ENCODE measurements at places on chromosomes 12 and 14.

- no peak for DNase-seq
Measured at GRCh38 chr12:2333491-2334195, 280.9 kb downstream of the CACNA1C start.

GRCh38 chr12:58079806-58080205 lies 138.4 kb downstream of the ATP23 start:
- DNase-seq, result no peak

DNA sequence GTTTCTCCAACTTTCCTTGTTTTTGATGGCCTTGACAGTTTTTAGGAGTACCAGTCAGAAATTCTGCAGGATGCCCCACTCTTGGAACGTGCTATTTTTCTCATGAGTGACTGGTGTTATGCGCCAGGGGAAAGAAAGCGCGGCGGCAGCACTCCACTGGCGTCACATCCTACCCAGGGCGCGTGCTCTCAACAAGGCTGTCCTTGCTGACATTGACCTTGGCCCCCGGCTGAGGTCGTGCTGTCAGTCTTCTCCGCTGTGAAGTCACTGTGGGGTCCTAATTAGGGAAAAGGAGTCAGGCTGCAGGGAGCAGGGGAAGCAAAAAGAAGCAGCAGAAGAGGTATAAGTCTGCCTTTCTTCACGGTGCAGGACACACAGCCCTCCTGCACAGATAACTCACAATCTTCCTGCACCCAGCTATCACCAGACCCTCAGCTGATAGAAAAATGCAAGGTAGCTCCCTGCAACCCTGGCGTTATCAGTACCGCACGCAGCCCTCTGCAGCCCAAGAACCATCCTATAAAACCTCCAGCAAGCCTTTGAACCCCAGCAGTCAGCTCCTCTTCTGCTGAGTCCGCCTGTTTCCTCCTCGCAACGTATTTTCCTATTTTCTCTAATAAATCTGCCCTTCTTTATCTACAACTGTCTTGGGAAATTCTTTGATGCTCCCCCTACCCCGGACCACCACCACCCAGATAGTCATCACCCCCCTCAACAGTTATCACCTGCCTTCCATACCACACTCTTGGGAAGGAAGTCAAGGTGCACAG lies 48.0 kb upstream of the C14orf180 start:
- no peak for DNase-seq

DNA sequence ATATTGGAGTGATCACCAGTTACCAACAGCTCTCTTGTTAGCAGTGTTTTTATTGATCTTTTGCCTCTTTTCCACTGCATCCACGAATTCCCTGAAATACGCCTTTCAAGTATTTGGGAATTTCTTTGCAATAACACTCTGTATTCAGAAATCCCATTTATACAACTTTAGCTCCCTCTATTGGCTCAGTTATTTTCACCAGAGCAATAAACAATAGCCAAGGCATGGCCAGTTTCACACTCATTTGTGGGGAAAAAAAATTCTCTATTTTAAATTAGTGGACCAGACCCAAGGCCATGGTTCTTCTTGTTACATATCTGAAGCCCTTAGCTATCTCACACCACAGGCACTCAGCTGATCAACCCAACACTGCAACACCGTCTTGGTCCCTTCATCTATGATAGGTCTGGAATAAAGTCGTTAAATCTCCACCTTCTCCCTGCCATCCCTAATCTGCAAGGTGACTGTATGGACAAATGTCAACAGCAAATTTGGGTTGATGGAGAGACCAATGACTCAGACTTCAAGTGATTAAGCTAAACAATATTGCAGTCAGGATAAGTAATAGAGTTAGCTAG lies 92.4 kb upstream of the TMEM260 start:
- DNase-seq, result no peak

GRCh38 chr12:9651265-9651729 lies 18.2 kb upstream of the CLEC2D start:
- DNase-seq, result peak; percentile 82

DNA sequence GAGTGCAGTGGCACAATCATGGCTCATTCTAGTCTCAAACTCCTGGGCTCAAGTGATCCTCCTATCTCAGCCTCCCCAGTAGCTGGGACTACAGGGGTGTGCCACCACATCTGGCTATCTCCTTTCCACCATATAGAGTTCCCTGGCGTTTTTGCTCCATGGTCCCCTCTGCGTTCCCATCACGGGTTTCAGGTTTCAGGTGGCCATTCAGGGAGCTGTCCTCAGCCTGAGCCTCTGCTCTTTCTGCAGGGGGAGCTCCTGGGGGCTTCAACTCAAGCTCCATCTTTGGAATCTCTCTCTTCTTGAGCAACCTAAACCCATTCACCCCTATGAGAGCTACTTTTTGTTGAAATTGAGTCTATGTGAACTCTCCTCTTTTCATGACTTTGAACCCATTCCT lies 11.6 kb downstream of the SMIM41 start:
- DNase-seq, result no peak

DNA sequence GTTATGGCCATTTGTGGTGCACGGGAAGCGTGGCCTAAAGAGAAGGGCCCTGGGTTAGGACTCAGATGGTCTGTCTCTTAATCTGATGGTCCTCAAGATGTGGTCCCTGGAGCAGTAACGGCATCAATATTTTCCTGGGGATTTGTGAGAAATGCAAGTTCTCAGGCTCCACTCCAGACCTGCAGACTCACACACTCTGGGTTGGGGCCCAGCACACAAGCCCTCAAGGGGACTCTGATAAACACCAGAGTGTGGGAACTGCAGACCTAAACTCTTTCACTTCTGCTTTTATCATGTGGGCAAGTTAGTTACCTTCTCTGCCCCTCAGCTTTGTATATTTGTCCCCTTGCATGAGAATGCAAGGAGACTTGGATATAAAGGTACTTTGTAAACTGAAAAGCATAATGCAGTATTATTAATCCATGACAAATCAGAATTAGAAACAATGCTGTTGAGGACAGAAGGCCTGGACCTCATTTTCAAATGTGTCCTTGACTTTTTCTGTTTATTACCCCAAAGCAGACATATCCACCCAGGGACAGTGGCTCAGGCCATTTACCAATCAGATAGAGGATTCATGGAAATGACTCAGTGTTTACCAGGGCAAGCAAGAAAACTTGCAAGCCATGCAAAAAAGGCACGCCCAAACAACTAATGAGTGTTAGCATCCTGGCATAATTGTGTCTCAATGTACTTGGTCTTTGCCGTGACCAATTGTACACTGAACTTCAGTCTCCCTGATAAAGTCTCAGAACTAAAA lies 157.0 kb downstream of the ASCL1 start:
- DNase-seq, result no peak

DNA sequence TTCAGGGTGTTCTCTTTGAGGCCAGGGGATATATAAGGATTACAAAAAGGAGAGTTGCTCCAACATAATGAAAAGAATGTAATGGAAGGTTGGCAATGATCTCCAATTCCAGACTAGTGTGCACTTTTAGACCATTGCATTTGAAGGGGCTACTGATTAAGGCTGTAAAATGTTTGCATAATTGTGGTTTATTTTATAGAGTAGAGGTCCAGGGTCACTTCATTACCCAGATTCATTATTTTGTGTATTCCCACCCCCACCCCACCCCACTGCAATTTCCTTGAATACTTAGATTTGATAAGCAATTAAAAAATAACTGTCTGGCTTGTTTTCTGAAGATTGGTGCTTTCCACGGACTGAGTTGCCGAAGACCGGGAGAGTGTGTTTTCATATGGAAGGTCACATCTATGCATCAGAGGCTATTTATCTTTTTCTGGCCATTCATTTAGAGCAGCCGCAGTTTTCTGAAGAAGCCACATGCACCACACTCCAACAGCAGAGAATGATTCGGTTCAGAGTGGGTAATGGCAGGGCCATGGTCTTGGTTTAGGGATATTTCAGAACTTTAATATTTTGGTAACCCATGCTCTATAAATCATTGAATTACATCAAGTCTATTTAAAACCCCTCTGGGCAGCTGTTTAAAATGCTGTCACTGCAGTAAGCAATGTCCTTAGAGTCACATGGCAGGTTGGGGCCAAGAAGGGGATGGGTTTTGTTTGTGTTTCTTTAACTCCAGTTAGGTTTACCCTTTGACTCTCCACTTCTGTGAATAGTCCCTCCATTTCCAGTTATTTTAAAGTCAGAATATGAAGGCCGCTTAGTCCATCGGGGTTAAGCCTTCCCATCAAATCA lies 94.6 kb downstream of the TMEM30B start:
- DNase-seq, result no peak
